Skeletal muscle cell (primary cell): ENCODE measurements at places on chromosomes 13 and 19.

GRCh38 chr19:41367848-41368301 is 3.9 kb upstream of the B9D2 start:
- DNase-seq, result no peak

GRCh38 chr13:113043931-113044330 is 61.7 kb upstream of the F7 start:
- DNase-seq, result no peak

DNA sequence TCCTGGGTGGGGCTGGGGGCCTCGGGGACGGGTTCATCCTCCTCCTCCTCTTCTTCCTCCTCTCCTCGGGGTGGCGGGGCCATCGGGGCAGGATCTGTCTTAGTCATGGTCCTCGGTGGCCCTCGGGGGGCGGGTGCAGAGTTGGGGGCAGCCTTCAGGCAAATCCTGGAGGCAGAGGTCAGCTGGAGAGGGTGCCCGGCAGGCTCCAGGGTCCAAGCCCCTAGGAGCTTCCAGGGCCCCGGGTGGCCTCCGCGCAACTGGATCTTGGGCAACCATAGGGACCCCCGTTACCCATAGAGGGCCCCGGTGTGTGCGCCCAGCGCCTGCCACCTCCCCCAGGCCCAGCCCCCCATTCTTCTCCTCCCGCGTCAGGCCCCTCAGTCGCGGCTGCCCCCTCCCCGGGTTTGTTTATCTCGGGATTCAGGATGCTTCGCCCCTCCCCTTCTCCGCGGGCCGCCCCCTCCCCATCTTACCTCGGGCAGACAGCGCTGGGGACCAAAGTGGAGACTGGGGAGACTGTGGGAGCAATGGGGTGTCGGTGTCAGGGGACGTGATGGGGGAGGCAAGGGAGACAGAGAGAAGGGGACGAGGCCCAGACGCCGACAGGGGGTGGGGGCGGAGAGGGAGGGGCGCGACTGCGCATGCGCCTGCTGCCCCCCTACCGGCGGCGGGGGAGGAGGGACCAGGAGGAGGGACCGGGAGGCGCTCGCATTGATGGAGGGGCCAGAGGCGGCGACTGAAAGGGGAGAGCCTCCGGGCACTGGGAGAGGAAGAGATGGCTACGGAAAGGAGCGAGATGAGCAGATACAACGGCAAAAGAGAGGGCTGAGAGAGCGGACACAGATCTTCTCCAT is at the start of gene CLIP3:
Gene CLIP3 (minus strand): TSS at position 623 of the 854 bp plus-strand sequence. CDS start 516 bp downstream, at position 107.
- no peak for DNase-seq

- DNase-seq, result no peak
Measured at GRCh38 chr13:28423010-28423409, 71.9 kb downstream of the FLT1 start.

GRCh38 chr19:31099515-31100205 is 249.6 kb downstream of the TSHZ3 start:
- peak; percentile 17 for DNase-seq

- no peak for DNase-seq
Measured at GRCh38 chr13:88649855-88650254, 978.7 kb downstream of the SLITRK5 start.

DNA sequence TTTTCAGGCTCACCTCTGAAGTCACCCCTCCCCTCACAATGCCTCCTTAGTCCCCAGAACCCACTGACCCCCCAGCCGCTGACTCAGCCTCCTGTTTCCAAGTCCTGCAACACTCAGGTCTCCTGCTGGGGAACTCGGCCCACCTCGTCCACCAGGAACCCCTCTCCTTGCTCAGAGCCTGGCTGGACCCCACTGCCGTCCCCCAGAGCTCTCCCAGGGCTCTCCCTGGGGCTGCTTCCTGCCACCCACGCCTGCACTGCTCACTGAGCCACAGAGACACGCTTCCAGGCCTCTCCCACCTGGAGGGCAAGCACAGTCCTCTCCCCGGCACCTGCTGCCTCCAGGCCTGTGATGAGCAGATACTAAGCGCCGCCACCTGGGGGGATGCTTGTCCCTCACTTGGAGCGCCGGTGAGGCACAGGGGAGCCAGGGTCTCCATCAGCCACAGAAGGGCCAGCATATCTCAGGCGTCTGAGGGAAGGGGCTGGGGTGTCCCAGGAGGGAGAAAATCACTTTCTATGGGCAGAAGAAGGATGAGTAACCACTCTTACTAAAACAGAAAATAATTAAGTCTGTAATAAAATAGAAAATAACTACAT is 53.8 kb downstream of the KLF2 start:
- no peak for DNase-seq

DNA sequence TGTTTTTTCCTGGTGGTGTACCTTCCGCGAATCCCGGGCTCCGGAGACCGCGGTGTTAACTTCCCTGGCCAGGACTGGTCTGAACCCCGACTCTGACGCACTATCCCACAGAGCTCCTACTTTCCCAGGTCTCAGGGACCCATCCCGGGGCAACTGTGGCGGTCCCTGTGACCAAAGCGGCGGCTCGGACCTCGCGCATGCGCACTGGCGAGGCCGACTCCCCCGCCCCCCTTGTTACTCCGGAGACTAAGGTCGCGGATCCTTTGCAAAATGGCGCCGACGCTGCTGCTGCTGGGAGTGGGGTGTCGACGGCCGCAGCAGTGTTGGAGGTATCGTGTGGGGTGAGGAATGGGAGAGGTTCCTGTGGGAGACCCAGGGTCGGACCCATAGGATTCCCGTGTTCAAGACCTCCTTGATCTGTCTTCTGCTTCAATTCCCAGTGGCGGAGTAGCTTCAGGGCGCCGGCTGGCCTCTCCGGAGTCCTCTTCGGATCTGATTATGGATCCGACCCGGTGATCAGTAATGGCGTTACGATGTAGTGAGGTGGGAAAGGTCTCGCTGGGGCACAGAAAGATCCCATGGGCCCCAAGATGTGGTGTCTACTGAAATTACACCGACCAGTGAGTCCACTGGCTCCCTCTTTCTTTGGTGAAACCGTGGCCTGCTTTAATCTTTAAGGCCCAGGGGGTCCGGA is 66.6 kb upstream of the ZNF527 start:
- DNase-seq, result no peak

DNA sequence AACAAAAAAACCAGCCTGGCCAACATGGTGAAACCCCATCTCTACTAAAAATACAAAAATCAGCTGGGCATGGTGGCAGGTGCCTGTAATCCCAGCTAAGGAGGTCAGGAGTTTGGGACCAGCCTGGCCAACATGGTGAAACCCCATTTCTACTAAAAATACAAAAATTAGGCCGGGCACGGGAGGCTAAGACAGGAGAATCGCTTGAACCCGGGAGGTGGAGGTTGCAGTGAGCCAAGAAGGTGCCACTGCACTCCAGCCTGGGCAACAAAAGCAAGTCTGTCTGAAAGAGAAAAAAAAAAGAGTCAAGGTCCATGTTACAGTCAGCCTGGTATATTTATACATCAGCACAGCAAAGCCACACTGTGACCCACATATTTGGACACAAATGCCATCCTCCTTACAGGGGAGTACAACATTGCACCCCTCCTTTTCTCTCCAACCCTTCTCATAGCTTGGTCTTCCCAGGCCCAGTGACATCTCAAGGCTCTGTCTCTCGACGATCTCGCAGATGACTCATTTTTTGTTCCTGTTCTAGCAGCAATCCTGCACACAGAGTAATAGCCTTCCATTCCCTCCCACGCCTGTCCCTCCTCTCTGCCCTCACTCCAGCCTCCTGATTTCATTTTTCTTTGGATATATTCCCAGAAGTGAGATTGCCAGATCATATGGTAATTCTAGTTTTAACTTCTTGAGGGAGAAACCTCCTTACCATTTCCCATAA is 21.0 kb upstream of the DPP9 start:
- DNase-seq, result peak; percentile 81

- no peak for DNase-seq
Measured at GRCh38 chr13:25659091-25659795, 287.5 kb downstream of the ATP8A2 start.

DNA sequence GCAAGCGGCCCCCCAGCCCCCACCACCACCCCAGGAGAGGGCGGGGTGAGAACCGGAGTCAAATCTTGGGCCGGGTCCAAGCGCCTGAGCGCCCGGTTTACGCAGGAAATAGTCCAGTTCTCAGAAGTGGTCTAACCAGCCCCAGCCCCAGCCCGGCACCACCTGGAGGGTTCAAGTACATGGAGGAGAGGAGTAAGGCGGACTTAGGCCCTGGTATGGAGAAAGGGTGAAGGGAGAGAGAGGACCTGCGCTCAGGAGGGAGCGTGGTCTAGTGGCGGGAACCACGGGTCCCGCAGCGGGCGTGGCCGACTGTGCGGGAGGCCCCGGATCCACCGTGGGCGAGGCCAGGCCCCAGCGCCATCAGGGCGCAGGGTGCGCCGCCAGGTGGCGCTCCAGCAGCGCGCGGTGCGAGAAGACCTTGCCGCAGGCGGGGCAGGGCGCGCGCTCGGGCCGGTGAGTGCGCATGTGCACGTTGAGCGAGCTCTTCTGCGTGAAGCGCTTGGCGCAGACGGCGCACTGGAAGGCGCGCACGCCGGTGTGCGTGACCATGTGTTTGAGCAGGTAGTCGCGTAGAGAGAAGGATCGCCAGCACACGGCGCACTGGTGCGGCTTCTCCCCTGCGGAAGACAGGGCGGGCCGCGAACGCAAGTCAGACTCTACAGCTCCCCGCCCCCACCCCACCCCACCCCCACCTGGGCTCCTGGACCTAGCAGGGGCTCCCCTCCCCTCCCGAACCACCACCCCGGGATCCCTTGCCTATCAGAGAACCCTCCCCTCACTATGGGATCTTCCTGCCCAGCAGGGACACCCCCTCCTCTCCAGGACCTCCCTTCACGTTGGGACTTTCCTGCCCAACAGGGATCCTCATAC is 2.1 kb upstream of the SLC27A5 start:
- peak; percentile 56 for DNase-seq
